ENCODE measurements at places on chromosomes 7 and 10.

GRCh38 chr7:52247518-52247917 lies 787.9 kb upstream of the POM121L12 start:
- no peak for DNase-seq

DNA sequence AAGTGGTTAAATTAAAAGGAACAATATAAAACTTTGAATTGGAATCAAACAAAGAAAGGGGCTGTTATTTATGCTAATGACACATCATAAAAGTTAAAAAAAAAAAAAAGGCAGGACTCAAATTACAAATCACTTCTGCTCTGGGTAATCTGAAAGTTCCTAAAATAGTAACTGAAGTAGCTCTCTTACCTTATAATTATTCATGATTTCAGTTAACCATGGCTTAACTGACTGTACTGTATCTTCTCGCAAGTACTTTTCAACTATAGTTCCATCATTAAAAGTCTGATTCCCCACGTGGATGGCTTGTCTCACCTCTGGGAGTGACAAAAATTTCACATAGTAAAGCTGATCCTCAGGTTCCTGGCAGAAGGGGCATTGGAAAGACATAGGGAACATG lies 82.5 kb downstream of the CPVL start:
- no peak for DNase-seq

DNA sequence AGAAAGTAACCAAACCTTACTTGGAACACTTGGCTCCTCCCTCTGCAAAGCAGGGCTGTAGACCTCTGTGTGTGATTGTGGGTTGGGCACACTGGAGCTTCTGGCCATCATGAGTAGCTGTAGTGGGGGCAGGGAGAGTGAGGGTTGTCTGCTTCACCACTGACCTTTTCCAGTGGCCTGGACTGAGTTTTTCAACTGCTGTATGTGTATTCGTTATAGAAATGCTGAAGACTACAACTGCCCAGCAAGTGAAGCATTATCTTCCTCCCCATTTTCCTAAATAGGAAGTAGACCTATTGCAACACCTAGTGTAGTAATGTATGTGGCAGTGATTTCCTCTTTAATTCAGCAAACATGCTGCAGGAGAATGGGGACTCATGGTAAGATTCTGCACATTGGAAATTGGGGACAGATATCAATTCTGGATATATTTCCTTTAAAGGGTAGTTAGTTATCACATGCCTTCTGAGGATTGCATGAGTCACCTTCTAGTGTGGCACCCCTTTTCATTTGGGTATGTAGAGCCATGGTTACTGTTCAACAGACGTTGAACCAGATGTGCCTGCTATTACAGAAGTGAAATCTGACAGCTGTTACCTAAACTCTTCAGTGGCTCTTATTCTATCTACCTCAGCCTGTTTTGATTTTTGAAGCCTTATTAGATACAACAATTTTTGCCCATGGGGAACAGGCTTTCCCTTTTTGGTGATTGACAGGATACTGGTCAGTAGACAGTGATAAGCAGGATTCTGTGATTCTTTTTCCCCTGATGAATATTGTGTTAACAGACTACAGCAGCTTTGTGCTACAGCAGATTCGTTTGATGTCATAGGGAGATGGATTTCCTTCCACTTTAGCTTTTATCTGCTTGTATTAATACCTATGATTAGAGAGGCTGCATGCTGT lies 130.9 kb downstream of the SND1 start:
- DNase-seq, result no peak

- no peak for DNase-seq
These were observed 3.1 kb upstream of the ST7 start for GRCh38 chr7:116949941-116950801.

GRCh38 chr7:30327813-30328212 lies 43.4 kb downstream of the ZNRF2 start:
- no peak for DNase-seq

DNA sequence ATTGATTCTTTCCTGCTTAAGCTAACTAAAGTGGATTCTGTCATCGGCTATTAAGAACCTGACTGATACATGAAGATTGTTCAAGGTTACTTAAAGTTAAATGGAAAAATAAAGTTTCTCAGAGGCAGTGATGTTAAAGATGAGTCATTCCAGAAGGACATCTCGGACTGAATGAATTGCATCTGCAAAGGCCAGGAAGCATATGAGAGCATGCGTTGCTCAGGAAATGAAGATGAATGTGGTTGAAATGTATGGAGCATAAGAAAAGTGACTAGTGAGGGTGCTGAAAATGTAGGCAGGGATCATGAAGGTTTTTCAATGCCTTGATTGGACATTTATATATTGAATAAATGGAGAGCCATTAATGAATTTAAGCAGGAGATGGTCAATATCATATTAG lies 133.9 kb upstream of the GHITM start:
- DNase-seq, result no peak

DNA sequence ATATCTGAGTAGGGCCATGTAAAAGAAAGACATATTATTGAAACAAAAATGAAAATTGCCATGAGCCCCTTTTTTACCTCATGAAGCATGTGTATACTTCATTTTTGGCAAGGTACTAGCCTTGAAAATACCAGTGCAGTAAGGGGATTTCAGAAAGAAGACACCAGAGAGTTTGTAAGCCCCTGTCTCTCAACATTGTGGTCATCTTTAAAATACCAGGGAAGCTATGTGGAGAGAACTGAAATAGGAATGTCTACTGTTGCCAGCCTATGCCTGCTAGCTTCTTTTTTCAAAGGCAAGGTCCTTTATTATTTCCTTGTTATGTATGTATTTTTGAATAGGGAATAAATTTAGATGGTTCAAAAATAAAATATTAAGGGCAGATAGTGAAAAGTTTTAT lies 57.8 kb downstream of the CASD1 start:
- DNase-seq, result no peak

GRCh38 chr10:59435707-59436106 lies 73.4 kb upstream of the FAM13C start:
- no peak for DNase-seq

Data from activated CD4-positive, CD25-positive, alpha-beta regulatory T cell (primary cell).